ENCODE measurements at places on chromosomes 11 and 22.

DNA sequence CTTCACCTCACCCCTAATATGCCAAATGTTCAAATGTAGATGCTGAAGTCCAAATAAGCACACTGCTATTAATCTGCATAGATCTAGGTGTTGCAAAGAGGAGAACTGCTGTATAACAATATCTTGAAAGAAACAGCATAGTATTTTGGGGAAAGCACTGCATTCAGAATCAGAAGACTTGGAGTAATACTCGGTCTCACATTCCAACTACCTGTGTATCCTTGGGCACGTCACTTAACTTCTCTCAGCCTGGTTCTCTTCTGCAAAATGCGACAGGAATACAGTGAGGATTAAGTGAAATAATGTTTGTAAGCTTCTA is 332 bp upstream of the HMGXB4 start:
- DNase-seq: no peak

DNA sequence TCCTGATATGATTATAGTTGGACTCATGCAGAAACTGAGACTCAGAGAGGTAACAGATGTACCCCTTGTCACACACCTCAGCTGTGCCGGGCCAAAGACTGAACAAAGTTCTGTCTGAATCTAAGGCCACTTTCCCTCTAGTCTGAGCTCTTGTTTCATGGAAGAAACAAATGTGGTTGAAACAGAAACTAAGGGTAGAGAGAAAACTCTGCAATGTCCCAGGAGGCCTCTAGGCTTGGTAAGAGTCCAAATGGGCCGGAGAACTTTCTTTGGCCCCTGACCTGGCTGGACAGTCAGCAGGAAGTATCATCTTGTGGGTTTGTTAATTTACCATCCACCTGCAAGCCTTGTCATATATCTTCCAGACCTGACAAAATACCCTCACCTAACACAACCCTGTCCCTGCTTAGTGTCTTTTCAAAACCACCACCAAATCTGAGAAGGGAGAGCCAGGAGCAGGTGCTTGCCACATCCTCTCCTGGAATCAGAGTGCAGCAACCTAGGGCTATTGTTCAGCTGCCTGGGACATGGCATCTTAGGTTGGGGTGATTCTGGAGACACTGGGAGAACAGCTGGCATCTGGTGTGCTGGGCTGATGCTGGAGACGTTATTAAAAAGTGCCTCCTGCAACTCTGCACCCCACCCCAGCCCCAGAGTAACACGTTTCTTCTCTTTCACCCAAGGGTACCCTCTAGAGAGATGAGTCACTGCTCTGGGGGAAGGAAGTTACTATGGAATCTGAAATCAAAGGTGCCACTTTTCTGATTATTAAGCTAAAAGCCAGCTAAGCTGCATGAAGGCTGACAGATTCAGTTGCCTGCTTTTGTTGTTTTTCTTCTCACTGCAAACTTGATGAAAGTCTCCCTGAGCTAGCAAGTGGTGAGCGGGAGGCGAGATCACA is 126.3 kb upstream of the TIMP3 start:
- DNase-seq: no peak

DNA sequence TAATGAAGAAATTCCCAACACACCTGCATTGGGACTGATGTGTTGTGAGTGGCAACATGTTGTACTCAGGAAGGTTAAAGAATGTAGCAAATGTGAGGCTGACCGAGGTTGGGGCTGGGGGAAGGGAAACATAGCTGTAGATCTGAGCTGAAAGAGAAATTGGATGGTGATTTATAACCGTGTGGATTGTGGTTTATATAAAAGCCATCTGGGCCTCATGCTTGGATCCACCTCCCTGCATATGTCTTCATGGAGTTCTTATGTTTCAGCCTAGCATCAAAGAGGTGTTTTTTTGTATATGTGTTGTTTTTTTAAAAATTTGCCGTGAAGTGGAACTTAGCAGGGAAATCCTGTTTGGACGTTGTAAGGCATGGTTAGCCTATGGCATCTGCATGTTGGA is 141.3 kb downstream of the NAV2 start:
- DNase-seq: no peak

DNA sequence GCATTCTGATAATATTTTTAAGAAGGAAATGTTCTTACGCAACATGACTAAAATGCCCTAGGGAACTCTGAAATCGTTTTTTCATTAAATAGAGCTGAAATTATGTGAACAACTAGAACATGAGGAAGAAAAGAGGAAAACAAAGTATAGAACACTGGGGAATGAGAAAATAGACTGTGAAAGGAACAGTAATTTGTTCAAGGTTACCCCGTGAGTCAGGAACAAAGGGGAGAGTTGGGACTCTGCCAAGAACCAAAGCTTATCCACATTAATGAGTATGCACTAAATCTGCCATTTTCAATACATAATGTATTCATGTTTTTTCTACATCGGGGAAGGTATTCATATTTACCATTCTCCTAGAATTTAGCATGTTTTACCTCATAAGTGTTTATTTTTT is 961.8 kb upstream of the CCDC90B start:
- DNase-seq: no peak

DNA sequence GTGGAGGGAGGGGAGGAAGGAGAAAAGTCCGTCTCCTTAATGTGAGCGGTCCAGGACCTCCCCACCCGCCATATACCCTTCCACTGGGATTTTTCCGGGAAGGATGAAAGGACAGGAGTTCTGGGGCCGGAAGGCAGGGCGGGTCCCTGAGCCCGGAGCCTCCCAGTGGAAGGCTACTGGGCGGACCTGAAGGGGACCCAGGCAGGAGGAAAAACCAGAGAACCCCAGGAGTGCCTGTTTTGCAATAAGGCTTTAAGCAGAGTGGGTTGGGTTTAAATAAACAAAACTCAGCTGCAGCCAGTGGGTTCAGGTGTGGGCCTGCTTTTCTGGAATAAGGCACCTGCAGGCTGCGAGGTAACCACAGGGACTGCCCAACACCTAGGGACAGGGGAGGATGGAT is 1.7 kb upstream of the CELSR1 start:
- no peak for DNase-seq

- no peak for DNase-seq
These were observed 16.7 kb downstream of the OSBPL5 start for GRCh38 chr11:3148255-3148989.

DNA sequence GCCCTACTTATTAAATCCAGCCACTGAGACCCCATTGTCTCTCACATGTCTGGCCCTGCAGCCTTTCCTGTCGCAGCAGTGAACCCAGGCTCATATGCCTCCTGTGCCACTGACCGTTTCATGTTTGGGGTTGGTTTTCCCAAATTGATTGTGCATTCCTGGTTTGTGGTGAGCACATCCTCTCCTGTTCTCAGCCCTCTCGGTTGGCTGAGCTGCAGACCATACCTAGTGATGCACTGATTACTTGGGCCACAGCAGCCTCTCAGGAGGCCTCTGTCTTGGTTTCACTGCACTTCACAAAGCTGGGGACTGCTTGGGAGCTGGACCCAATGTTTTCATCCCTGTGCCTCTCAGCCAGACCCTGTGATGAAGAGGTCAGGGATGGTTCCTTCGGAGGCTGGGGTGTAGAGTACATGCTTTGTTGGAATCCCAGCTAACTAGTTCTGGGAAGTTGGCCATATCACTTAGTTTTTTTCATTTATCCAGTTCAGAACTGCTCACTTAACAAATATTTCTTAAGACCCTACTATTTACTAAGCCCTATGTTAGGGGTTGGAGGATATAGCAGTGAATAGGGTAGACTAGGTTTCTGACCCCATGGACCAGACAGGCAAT is 30.9 kb downstream of the PARVA start:
- no peak for DNase-seq

DNA sequence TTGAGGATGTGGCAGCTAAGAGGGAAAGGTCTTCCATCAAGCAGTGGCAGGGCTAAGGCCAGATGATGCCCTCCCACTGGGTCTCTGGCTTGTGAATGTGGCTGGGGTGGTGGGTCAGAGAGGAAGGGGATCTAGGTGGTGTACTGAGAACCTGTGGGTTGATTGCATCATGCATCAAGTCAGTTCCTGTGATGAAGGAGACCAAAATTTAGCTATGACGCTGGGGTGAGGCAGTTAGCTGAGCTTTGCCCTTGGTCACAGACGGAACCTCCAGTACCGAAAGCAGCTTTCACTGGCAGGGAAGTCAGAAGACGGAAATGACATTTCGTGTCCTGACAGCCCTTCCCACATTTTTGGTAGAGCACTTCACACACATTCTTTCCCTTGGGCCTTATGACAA is 20.7 kb downstream of the ATG16L2 start:
- DNase-seq: no peak

GRCh38 chr22:19912271-19912999 is 29.1 kb upstream of the COMT start:
- DNase-seq: no peak

- DNase-seq: no peak
These were observed 11.3 kb upstream of the NXF1 start for GRCh38 chr11:62816557-62816956.

DNA sequence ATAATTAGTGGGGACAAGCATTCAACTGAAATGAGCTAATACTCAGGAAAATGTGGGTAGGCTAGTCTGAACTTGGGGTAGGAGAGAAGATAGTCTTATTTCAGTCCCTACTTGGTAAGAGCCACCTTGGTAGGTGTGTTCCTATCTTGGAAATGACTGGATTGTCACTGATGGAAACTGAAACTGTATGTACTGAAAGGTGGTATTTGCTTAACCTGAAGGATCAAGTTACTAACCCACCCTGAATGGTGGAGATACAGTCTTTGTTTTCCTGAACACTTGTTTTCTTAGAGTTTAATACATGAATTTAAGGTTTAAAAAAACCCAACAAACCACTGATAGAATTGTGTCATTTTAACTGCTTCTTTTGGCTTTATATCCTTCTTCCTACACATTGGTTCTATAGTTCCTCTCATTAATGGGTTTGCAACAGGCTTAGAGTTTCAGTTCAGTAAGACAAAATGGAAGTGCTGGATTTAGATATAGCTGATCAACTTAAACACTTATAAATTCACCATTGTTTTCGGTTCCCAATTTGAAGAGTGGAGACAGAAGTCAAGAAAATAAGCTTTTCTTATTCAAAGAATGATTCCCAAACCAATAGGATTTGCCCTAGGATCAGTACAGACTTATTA is 4.2 kb downstream of the FAR1 start:
- DNase-seq: no peak

DNA sequence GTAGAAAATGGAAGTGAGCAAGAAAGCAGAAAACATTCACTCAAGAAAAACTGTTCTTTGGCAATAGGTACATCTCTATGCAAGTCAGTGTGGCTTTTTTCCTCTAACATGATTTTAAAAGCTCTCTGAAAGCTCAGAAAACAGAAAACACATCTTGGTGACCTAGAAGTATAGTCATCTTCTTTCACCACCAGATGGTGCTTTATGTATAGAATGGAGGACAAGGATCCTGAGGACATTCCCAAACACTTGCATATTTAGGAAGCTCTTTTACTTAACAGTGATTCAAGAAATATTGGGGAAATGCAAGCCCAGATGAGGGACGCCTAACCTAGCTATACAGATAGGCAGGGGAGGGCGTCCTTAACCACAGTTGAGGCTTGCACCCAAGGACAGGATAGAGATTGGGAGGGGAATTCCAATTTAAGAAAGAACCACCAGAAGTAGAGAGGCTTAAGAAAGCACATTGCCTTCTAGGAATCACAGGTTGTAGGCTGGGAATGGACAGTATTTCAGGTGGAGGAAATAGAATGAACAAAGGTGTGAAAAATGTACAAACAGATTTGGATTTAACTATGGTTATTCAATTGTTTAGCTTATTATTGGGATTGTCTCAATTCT is 13.8 kb upstream of the CCDC81 start:
- DNase-seq: no peak
